CD4-positive, alpha-beta T cell treated with Interleukin-10 for 1 hour (primary cell): ENCODE measurements at places on chromosomes 2 and 18.

DNA sequence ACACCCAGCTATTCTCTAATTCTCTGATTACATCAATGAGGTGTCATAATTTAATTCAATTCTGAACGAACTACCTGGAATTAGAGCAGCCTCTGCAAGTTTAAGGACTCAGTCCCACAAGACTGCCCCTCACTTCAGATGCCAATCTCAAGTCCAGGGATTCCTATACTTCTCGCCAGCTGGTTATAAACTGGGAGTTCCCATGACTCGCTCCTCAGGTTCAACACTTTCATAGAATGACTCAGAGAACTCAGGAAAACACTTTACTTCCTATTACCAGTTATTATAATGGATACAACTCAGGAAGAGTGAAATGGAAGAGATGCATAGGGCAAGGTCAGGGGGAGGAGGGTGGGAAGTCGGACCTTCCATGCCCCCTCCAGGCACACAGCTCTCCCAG, 112.3 kb upstream of the ATP5MC3 start:
- DNase-seq: no peak

- peak; percentile 37 for DNase-seq
These were observed 5.5 kb downstream of the CEBPZOS start for GRCh38 chr2:37201766-37202165.

DNA sequence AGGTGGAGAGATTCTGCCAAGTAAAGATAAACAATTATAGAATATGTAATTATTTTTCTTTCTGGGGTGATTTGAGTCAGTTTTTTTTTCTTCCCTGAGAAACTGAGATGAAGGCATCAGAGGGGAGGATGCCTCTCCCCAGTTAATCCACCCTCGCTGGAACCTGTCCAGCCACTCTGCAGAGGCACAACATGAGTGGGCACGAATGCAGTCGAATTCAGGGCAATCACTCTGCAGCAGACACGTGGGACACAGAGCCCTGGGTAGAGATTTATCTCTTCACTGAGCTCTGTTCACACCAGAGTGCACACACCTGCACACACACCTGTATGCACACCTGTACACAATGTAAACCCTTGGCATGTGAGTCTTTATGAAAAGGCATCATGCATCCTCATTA, 154.2 kb downstream of the DCDC2C start:
- DNase-seq: no peak

GRCh38 chr2:151996243-151997003, 102.4 kb downstream of the CACNB4 start:
- DNase-seq: no peak

DNA sequence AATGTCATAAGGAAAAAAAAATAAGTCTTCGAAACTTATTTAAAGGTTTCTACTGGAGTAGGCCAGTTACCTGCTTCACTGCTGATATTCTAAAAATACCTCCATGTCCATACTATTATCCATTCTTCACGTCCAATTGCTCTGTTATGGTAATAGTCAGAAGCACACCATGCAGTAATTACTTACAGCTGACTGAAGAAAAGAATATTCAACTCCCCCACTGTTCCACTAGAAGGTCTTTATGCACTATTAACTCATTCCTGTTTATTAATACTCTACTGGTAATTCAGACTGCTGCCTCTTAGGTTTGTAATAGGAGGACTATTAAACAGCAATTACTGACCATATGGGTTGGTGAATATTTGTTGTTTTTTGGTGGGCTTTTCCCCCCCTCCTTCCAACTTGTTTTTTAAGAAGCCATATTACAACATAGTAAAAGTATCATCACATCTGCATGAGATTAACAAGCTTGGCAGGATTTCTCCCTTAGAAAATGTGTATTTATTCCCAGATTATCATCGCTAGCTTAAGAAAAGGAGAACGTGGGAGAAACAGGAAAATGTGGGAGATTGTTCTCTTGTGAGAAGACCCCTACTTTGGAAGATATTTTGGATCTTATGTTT, 806.4 kb upstream of the FANCL start:
- no peak for DNase-seq
